ENCODE measurements at places on chromosomes 3 and 15.

GRCh38 chr3:16406579-16406978 lies 106.9 kb downstream of the RFTN1 start:
- no peak for DNase-seq

GRCh38 chr15:67017311-67017710 lies 48.1 kb upstream of the SMAD3 start:
- no peak for DNase-seq

GRCh38 chr15:62868507-62868906 lies 174.0 kb upstream of the TPM1 start:
- no peak for DNase-seq

DNA sequence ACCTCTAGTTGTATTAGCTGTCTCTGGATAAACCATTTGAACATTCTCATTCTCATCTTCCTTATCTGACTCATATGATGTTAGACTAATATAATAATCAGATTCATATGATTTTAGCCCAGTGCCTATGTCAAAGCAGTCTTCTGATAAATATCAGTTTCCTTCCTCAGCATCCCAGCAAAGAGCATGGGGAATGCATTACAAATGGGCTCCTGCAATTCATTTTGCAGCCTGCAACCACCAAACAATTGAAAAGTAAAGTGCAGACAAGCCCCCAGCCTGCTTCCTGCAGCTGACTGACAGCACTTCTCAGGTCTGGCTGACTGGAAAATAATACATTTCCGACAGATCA lies 78.2 kb upstream of the STAC start:
- DNase-seq, result no peak

GRCh38 chr3:24336101-24336500 lies 158.5 kb downstream of the THRB start:
- no peak for DNase-seq

DNA sequence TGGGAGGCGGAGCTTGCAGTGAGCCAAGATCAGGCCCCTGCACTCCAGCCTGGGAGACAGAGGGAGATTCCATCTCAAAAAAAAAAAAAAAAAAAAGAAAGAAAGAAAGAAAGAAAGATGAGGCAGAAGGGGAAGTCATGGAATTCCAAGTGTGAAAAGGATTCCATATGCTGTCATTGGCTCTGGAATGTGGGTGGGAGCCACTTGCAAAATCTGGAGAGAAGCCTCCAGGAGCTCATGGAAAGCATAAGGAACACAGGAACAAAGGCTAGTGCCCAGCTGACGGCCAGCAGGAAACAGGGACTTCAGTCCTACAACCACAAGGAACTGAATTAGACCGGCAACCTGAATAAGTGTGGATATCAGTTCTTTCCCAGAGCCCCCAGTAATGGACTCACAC lies 12.5 kb upstream of the TRAK1 start:
- no peak for DNase-seq

- no peak for DNase-seq
Observed at GRCh38 chr15:67824197-67824968, 926 bp upstream of the SKOR1 start.

DNA sequence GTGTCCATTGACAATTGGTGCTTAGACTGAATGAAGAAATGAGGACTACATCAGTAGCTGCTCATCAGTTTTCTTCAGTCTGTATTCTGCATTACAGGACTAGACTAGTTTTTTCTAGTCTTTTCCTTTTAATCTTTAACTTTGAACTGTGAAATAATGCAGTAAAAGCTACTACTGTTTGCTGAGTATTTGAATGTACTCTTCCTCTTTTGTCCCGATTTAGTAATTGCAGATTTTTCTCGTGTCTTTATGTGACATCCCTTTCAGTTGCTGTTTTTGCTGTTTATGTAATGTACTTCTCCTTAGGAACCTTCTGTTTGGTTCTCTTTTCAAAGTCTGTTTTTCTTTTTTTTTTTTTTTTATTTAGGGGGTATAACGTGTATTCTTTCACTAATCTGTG lies 17.4 kb downstream of the MFSD1 start:
- DNase-seq, result no peak

- DNase-seq, result no peak
Observed at GRCh38 chr3:63762934-63763550, 56.1 kb upstream of the C3orf49 start.

DNA sequence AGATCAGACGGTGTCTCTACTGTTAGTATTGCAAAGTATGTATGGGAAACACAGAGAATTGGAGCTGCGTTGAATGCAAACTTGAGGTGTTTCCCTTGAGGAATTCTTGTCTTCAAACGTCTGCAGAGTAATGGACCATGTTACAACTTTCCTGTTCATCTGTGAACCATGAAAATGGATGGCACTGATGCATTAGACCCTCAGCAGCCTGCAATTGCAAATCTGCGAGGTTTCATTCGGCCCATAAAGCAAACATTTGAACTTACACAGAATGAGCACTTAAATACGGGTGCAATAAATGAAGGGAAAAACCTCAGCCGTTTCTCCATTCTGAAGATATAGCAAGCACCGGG lies 49.7 kb downstream of the LRRN1 start:
- DNase-seq, result no peak

GRCh38 chr3:100264242-100264641 lies 3.5 kb downstream of the TBC1D23 start:
- no peak for DNase-seq

- no peak for DNase-seq
Observed at GRCh38 chr3:150359381-150359780, 48.7 kb upstream of the TSC22D2 start.

DNA sequence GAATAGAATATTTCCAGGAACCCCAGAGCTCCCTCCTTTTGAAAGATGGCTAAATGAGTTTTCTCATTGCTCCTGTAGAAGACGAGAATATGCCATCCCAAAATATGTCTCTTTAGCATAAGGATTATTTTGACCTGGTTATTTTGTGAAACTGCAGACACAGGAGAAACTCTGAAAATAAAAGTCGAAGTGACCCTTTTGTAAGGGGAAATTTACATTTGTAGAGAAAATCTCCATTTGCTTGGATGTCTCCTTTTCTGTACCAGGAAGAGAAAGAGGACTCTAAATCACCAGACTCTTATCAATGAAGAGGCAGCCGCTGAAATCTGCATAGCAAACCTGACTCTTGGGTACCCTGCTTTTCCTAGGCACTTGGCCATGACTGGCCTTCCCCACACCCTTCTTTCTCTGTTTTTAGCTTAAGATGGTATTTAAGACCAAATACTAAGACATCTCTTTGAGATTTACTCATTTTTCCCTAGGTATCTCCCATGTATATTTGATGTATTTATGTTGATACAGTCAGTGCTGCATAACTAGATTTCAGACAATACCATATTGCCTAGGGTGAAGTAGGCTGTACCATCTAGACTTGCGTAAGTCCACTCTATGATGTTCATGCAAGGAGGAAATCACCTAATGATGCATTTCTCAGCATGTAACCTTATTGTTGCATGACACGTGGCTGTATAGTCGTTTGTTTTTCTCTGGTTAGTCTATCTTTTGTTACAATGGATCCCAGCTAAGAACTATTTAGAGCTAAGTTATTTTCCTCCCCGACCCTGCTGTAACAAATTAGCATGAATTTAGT lies 98.2 kb upstream of the UBE3A start:
- DNase-seq, result no peak

DNA sequence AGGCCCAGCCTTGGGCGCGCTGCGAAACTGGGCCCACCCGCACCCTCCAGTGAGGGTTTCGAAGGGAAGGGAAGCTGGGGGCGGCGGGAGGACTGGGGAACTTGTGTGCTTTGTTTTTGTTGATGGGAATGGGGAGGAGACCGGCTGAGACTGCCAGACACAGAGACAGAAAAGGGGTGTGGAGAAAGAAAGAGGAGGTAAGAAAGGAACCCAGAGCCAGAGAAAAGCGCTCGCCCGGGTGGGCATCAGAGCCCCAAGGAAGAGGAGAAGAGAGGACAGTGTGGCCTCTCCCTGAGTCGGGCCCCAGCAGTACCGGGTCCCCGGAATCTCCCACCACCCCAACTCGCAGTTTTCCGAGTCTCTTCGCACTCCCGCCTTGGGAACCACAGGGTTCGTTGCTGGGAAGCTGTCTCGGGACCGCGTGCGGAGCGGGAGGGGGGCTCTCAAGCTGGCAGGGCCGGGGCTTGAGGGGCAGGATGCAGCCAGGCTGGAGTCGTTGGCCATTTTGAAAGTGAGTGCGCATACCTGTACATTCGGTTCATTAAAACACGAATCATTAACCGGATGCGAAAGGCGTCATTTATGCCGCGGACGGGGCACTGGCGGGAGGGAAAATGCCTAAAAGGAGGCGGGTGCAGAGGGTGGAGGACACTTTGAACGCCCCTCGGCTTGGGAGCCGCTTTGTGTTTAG lies 3.1 kb downstream of the SKOR1 start:
- DNase-seq, result no peak

DNA sequence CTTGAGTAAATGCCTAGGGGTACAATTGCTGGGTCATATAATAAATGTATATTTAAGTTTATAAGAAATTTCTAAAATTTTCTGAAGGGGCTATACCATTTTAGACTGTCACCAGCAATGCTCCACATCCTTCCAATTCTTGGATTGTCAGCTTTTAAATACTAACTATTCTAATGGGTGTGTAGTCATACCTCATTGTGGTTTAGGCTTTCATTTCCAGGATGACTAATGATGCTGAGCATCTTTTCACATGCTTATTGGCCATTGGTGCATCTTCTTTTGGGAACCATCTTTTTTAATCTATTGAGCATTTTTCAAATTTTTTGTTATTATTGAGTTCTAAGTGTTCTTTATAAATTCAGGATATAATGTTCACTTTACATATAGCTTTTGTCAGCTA lies 52.5 kb upstream of the CORO2B start:
- no peak for DNase-seq

GRCh38 chr3:69250014-69250413 lies 127.6 kb upstream of the LMOD3 start:
- peak; percentile 6 for DNase-seq

DNA sequence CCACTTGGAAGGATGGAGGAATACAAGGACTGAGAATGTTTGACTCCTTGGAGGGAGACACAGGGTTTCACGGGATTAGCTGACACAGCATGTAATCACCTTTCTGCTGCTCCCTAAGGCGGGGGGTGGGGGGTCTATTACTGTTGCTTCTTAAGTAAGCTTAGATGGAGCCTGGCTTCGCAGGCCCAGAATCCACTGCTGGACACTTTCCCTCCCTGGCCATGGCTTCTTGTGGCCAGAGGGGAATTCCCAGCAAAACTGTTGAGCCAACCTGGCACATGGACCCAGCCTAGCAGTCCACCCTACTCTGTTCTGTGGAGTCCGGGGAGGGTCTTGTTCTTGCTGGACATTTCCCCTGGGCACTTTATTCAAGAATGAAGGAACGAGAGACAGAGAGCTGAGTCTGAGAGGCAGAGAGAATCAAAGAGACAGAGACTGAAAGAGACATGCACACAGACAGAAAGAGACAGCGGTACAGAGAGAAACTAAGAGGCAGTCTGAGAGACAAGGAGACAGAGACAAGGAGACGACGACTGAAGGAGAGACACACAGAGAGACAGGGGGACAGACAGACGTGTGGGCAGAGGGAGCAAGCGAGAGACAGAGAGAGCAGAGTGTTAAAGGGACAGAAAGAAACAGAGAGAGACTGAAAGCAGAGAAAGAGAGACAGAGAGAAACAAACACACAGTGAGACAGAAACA lies 55.6 kb upstream of the DLG1 start:
- no peak for DNase-seq

DNA sequence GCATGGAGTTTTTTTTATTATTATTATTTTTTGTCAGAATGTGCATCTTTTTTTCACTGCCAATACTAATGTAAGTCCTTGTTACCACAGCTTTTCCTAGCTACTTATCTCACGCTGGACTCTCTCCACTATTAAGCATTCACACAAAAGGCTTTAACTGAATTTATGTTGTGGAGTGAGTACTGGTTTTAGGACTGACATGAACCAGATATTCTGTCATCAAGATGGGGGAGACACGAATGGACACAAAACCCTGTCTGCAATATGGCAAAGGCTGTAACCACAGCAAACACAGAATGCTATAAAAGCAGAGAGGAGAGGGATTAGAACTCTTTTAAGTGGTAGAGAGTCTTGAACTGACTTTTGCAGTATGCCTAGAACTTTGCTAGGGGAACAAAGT lies 592.2 kb upstream of the TBL1XR1 start:
- peak; percentile 27 for DNase-seq

GRCh38 chr15:77746254-77747174 lies 113.8 kb upstream of the LINGO1 start:
- DNase-seq, result no peak

DNA sequence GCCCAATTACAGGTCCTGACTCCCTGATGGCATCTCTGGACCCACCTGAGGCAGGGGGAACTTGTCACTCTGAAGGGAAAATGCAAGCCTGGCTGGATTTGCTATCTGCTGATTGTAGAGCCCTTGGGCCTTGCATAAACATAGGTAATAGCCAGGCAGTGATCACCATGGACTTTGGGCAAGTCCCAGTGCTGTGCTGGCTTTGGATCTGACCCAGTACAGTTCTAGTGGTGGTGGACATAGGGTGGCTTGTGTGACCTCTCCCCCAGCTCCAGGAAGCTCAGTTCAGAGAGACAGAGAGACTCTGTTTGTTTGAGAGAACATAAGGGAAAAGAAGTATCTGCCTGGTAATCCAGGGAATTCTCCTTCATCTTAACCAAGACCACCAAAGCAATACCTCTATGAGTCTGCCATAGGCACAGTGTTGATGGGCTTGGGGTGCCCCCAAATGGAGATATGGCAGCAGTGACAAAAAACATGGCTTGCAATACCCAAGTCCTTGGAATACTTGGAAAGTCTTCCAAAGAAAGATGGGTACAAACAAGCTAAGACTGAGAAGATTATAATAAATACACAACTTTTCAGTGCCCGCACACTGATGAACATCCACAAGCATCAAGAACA lies 348.5 kb downstream of the PYDC2 start:
- DNase-seq, result no peak

DNA sequence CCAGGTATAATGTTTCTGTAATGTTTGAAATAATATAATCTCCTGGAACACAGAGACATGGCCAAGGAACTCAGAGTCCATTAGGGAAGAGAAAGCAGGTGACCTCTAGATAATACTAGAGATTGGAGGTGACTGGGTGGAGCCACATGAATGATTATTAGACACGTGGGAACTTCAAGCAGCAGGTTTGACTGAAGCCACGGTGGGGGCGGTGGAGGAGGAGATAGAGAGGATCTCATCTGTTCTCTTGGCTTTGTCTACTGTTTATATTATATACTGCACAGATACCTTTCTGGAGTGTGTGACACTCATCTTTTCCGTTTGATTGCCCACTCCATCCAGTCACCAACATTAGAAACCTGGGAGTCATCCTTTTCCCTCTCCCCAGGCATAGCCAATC lies 33.7 kb downstream of the KIF7 start:
- DNase-seq, result no peak

- DNase-seq, result no peak
Observed at GRCh38 chr3:15805756-15806266, 8.0 kb upstream of the ANKRD28 start.

GRCh38 chr3:11719406-11720303 lies 75.9 kb upstream of the VGLL4 start:
- DNase-seq, result peak; percentile 81

- DNase-seq, result no peak
Observed at GRCh38 chr3:5565026-5565425, 377.5 kb downstream of the EDEM1 start.
